SJSA1 (cell line): ENCODE measurements at places on chromosomes 11 and 22.

DNA sequence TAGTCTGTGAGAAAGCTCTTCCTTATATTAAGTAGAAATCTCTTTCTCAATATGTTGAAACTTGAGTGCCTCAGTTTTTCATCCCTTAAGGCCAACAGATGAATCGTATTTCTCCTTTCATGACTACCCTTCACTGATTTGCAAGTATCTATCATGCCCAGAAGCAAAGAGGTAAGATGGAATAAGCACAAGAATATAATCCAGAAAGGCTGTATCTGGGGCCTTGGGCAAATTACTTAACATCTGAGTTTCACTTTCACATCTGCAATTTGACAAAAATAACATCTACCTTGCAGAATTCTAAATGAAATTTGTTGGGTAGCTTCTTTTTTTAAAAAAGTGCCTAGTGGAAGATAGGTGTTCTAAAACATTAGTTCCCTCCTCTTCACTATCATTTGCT is 552.4 kb upstream of the ANO5 start:
- DNase-seq = no peak

DNA sequence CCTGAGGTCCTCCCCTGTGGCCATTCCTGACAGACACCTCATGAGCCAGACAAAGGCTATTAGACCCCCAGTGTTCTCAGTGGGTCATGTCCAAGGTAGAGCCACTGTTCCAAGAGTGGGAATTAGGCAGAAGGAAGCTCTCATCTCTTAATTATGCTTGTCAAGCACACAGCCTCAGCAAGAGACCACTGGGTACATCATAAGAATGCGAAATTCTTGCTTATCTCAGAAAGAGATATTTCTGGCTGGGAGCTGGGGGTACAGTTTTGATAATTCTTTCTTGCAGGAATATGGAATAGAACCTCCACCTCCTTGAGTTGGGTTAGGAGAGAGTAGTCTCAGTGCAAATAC is 1280.0 kb upstream of the CNTN5 start:
- DNase-seq = no peak

DNA sequence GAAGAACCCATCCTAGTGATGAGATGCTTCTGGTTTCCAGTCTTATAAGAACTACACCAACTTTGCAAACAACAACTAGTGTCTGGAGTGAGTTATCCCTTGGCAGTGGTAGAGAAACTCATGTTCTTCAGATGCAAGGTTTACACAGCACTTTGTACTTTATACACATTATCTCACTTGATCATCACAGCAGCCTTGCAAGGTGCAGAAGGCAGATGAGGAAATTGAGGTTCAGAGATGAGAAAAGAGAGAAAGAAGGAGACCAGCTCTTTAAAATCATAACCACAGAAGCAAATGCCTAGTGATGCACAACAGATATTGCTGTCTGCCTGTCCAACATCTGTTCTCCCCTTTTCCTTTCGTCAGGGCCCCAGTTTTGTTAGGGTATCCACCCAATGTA is 16.7 kb upstream of the CD44 start:
- no peak for DNase-seq

DNA sequence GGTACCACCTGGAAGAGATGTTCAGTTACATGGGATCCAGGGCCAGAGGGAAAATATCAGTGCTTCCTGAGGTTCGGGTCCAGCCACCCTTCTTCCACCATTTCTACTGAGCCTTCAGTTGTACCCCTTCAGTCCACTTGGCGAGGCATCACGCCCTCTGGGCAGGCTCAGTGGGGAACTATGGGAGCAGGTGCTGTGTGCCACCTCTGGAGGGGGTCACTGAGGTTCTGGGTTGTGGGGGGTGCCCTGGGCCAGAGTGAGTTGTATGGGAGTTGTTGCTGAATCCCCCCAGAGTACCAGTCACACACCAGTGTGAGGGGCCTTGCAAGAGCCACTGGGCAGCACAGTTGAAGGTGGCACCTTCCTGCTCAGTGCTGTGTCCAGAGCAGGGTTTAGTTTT is 2.7 kb upstream of the SREBF2 start:
- no peak for DNase-seq

GRCh38 chr11:78111298-78111697 is 28.1 kb downstream of the ALG8 start:
- DNase-seq = no peak
